Hindlimb muscle (tissue), 1 donor: ENCODE measurements at places on chromosomes 16 and 17.

- no peak for DNase-seq
Measured at GRCh38 chr17:6205525-6205924, 135.3 kb downstream of the WSCD1 start.

GRCh38 chr17:50800196-50800700 is 32.9 kb upstream of the ANKRD40CL start:
- no peak for DNase-seq

- DNase-seq = no peak
Measured at GRCh38 chr16:67425580-67425979, 5.3 kb upstream of the HSD11B2 start.

- DNase-seq = peak; percentile 64
Measured at GRCh38 chr16:74053826-74054225, 242.8 kb upstream of the PSMD7 start.

DNA sequence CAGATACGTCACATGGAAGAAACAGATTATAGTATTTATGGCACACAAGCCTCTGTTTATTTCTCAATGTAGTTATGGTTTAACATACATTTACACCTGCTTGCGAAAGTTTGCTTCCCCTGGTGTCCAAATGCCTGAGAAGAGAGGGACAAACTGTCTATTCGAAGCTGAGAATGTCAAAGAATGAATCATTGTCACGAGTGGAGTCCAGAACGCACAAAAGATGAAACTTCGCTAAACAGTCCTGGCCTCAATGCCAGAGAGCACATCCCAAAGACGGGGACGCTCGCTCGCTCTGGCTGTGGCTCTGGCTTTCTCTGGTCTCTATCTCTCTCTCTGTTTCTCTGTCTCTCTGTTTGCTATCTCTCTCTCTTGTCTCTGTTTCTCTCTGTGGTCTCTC is 298.8 kb downstream of the FOXL1 start:
- no peak for DNase-seq

DNA sequence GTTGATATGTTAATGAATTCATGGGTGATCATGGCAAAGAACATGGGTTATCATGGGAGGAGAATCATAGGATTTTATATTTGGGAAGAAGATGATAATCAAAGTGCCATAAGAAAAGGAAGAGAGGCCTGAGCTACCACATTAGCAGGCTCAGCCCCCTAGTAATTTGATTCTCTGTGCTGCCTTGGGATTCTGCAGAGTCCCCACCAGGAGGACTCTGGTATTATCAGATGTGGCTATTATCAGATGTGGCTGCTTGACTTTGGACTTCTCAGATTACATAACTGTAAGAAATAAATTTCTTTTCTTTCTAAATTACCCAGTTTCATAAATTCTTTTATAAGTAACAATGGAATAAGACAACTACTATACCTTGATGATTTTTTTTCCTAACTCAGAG is 137.6 kb downstream of the ITFG1 start:
- no peak for DNase-seq

DNA sequence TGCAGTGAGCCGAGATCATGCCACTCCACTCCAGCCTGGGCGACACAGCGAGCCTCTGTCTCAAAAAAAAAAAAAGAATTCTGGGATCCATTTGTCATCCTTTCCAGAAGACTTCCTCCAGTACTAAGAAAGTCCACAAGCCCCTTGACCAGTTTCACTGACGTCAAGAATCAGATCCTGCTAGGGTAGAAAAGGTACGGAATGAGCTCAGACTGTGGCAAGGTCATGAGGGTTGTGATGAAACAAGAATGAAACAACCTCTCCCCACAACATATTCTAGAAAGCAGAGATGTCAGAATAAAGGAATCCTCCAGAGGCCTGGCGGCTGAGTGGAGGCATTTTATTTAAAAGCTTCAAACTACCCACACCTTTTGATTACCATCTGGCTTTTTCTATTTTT is 29.9 kb downstream of the TRAF4 start:
- no peak for DNase-seq

DNA sequence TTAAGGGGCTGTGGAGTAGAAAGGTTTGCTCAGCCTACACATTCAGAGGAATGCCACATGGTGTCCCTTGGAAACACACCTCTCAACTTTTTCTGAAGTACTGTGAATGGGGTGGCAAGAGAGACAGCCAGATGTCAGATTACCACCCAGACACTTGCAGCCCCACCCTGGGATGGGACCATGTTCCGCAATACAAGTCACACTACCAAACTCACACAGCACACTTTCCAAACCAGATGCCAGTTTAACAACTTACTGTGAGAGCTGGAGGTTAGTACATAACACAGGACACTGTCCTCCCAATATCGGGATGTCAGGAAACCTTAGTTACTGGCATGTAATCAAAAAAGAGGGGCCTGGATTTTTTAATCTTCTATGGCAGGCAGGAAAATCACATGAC is 7.9 kb downstream of the USP7 start:
- DNase-seq = no peak

- peak; percentile 19 for DNase-seq
Measured at GRCh38 chr17:68981288-68981687, 26.1 kb upstream of the ABCA8 start.

DNA sequence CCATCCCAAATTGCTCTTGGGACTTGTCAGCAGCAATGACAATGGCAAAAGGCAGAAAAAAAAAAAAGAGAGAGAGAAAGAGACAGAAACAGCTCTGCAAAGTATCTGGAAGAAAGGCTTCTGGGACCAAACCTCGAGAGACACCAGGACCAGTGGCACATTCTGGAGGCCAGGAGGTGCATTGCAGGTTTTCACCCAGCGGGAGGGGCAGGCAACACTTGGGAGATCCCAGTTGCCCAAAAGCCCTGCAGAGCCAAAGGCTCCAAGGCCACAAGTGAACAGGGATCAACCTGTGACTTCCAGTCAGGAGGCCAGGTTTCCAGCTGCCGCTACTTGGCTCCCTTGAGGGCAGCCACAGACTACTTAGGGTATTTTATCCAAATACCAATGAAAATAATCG is 110.8 kb upstream of the CDH5 start:
- DNase-seq = no peak

GRCh38 chr17:61926826-61927207 is 965 bp downstream of the INTS2 start:
- DNase-seq = no peak

DNA sequence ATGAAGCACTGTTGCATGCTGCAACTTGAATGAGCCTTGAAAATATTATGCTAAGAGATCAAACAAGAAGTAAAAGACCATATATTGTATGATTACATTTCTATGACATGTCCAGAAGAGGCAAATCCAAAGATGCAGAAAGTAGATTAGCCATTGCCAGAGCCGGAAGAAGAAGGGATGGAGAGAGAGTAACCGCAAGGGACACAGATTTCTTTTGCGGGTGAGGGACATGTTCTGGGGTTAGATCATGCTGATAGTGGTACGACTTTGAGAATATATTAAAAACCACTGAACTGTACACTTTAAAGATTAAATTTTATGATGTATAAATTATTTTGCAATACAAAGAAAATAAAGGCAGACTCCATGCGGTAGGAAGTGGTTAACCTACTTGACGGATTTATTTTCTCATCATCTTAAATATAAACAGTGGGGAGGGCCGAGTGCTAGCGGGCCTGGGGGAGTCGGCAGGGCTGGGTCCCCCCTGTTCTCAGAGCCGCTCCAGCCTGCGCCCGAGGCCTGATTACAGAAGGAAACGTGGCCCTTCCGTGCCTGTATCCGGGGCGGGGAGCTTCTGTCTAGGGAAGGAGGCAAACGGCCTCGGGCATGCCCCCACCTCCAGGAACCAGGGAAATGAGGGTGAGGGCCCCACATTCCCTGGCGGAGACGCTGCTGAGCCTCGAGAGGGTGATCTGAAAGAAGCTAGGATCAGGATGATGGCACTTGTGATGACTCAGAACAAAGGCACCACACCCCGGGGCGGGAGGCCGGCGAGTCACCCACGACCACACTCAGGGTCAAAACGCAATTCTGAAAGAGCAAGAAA is 48.0 kb downstream of the SHCBP1 start:
- no peak for DNase-seq

GRCh38 chr17:67602974-67603373 is 114.8 kb upstream of the NOL11 start:
- DNase-seq = no peak

- no peak for DNase-seq
Measured at GRCh38 chr17:57328109-57328882, 72.0 kb downstream of the MSI2 start.

GRCh38 chr17:78343187-78343542 is 16.7 kb downstream of the SOCS3 start:
- DNase-seq = peak; percentile 77

GRCh38 chr17:82266142-82266541 is 7.4 kb downstream of the CSNK1D start:
- DNase-seq = no peak

- no peak for DNase-seq
Measured at GRCh38 chr16:58931436-58931835, 197.3 kb upstream of the GOT2 start.

DNA sequence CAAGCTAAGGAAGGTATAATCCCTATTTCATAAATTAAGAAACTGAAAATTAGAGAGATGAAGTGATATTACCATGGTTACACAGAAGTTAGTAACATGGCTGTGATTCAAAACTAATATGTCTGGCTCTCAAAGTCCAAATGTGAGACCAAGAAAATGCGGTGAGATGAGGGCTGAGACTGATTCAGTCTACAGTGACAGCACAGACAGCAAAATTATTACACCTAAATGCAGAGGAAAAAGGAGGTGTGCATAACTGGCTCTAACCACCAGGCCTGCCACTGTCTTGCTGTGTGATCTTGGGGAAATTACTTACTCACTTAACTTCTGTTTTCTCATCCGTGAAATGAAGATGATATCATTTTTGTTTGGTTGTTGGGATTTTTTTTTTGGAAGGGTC is 270.0 kb upstream of the SOX9 start:
- no peak for DNase-seq

DNA sequence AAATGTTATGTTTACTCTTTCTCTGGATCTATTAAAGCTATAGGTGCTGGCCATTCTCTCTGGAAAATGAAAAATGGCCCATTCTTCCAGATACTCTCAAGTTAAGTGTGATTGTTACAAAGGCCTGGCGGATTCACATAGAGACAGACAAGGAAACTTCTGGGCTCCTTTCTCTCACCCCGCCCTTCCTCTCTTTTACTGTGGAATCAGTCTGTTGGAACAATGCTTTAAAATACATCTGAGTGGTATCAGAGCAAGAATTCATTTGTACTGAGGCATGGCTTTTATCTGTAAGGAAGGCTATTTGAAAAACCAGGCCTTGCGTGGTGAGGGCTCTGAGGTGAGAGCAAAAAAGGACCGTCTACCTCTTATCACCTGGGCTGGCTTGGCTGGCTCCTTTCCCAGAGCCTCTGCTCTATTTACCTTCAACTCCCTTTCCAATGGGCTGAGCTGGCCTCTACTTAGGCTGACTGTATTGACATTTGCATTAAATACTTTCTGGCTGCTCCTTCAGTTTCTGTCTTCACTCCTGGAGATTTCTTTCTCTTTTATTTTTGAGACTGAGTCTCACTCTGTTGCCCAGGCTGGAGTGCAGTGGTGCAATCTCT is 274.0 kb downstream of the PHKB start:
- no peak for DNase-seq

GRCh38 chr17:36755586-36755985 is 154.2 kb downstream of the MRM1 start:
- no peak for DNase-seq

- no peak for DNase-seq
Measured at GRCh38 chr16:76210157-76210556, 67.0 kb upstream of the CNTNAP4 start.

- no peak for DNase-seq
Measured at GRCh38 chr17:49337884-49338283, 24.2 kb downstream of the ZNF652 start.

DNA sequence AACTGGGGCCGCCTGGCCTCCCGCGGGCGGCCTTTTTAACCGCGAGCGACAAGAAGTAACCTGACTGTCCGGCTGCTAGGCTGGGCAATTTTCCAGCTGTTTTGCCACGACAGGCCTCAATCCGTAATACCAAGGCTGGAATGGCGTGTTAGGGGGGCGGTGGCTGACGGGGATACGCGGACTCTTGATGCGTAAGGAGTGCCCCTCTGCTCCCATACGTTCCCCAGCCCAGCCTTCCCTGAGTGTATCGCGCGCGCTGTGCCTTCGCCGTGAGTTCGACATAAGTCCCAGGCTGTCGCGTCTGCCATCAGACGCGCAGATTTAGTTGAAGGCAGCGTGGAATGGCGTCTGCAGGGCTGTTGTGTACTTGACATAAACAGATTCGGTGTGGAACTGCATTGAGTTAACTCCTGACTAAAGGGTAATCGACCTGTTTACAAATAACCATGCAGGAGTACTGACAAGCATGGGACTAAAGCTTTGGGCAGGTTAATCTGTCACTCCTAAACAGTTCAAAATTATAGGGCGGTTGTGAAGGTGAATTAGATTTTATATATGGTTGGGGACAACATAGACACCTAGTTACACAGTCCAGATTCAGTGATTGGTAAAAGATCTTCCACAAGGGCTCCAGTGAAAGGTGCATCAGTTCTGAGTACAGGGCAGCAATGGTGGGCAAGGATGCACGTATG is 16.6 kb upstream of the ERN1 start:
- DNase-seq = peak; percentile 74

DNA sequence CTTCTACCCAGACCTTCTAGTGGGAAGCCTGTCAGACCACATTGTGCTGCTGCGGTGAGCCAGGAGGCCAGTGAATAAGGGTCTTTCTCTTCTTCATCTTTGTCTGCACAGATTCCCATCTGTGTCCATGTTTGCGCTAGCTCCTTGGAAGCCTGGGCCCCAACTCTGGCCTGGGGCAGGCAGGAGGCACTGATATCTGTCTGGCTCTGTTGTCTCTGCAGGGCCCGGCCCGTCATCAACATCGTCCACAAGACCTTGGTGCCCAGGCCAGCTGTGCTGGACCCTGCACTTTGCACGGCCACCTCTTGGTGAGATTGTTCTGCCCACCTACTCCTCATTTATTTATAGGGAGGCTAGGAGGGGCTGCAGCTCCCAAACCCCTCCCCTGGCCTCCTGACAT is 18.3 kb downstream of the ITGA3 start:
- no peak for DNase-seq

DNA sequence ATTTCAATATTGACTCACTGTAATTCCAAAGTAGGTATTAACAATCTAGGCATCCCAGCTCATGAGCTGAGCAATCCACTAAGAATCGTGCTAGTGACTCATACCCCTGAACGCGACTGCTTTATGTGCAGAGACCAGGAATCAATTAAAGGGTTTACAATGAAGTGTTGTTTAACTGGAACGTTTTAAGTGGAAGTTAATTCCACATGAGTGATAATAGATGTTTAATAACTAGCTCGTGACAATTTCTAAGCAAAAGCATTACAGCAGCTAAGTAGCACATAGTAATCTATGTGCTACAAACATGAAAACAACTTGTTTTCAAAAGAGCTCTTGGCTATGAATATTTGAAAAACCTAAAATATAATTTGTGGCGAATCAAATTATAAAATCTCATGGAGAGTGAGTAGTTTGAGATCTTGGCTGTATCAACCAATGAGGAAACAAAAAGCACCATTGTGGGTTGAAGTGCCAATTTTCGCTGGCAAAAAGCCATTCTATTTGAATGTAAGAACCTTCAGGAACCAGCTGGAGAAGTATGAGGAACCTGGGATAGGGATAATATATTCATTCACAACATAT is 9.4 kb downstream of the GJC1 start:
- DNase-seq = no peak
